ENCODE measurements at places on chromosomes 16 and 17.

DNA sequence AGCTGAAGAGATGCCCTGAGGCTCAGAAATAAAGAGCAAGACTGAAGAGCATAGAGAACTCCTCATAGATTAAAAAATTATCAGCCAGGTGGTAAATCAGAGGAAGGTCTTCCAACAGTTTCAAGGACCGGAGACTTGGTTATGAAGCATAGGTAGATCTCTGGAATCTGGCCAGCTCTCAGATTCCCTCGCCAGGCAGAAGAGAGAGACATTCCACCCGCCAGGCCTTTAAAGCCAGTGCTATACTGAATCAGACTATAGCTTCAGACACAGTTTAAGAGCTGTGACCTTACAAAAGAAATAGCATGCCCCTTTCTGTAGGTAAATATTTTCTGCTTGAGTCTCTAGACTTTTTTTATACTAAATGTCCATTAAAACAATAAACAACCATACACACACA is 70.3 kb downstream of the NFATC3 start:
- no peak for DNase-seq

DNA sequence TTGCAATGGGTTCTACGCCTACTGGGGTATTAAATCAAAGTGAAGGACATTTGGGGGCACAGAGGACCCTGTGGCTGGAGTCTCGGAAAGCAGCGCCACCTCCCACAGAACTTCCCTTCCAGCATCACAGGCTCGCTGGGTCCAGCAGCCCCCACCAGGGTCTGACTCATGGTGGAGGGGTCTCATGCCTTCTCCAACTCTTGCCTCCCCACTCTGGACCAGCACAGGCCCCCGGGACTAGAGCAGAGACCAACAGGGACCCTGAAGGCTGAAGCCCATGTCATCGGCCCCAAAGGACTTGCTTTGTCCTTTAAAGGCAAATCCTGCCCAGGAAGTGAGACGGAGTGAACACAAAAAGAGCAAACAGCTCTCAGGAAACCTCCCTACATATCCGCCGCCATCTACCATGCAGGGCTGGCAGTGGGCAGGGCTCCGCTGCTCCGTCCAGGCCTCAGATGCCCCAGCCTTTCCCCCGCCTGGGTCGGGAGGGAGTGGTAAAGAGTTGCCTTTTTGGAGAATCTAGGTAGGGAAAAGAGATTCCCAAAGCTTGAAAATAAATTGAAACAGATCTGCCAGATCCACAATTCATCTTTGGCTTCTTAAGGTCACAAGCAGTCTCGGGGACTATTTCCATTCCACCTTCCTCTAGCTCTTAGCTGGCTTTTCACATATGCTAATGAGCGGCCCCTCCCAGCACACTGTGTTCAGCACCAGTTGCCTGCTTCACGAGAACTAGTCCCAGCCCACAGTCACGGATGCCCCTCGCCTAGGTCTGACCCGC is 2.1 kb upstream of the GPRC5C start:
- DNase-seq = no peak

- no peak for DNase-seq
Measured at GRCh38 chr17:31511195-31511578, 119.7 kb downstream of the RAB11FIP4 start.

GRCh38 chr17:1089915-1090314 is 89.9 kb downstream of the ABR start:
- DNase-seq = no peak

DNA sequence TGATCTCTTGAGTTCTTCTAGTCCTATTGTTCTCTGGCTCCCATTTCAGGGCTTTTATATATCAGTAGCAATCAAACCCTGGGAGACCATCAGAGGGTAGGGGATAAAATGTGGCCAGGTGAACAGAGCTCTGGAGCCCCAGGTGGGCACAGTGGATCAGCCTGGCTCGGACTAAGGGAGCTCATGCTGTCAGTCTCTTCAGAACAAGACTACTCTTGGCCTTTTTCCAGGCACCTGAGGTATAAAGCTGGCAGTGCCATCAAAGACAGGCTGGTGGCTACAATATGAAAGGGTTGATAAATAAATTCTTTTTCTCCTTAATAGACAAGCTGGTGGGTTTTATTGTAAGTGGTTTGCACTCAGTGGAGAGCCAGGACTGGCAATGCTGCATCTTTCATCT is 160.0 kb upstream of the CCL2 start:
- DNase-seq = no peak

GRCh38 chr17:82865274-82865673 is 25.5 kb upstream of the ZNF750 start:
- DNase-seq = no peak

- no peak for DNase-seq
Measured at GRCh38 chr16:83727018-83727417, 80.8 kb upstream of the HSBP1 start.

DNA sequence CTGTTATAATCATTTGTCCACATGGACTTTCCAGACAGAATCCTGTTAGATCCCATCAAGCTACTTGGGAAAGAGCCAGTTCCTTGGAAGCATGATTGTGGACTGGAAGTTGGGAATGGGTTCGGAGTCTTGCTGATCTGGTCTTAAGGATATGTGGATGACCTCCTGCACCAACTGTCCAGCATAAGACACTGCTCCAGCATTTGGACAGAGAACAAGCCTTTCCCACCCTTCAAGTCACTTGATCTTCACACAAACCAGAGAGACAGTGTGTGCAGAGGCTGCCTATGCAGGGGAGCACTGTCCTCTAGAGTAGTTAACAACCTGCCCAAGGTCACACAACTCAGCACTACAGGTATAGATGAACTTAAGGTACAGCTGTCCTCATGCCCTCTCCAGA is 5.8 kb upstream of the MT1B start:
- DNase-seq = no peak

GRCh38 chr17:27466376-27466742 is 10.1 kb downstream of the KSR1 start:
- DNase-seq = no peak

- DNase-seq = no peak
Measured at GRCh38 chr17:27473190-27473747, 17.0 kb downstream of the KSR1 start.

DNA sequence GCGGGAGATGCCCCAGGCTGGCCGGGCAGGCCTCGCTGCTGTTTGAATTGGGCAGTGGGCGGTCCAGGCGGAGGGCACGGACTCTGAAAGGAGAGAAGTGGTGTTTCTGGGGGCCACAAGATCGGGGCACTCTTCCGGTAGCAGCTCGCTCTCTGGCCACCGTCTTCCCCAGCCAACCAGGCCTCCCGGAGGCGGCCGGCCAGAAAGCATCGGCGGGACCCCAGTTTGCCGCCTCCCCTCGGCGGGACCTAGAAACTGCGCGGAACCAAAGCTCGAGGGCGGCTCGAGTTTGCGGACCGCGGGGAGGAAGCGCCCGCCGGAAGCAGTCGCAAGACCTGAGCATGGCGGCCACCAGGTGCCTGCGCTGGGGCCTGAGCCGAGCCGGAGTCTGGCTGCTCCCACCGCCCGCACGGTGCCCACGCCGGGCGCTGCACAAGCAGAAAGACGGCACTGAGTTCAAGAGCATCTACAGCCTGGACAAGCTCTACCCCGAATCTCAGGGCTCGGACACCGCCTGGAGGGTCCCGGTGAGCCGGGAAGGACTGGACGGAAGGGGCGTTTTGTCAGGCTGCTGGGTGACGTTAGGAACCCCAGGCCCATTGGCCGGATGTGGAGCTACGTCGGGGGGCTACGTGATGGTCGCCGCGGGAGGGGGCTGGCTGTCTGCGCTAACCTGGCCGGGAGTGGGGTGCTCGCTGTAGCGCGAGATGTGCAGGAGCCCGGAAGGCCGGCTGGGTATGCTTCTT is at the start of gene MRPL58:
Gene MRPL58 (plus strand): TSS at position 325 of the 746 bp plus-strand sequence. CDS start 17 bp downstream, at position 342.
- peak; percentile 83 for DNase-seq

GRCh38 chr17:74295625-74296547 is 21.9 kb downstream of the DNAI2 start:
- no peak for DNase-seq

DNA sequence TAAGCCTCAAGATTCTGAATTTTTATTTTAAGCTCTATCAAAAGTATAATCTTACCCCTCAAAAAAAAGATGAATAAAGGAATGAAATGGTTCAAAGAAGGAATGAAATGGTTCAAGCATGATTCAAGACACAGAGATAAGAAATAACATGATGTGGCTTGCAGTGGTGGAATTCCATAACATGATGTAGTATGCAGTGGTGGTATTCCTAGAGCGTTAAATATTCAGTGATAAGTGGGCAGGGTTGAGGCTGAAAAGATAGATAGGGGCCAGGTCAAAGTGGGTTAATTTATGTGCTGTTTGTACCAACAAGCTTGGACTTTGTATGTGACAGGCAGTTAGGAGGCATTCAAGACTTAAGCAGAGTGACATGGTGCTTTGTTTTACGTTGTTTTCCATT is 29.6 kb downstream of the TNRC6A start:
- no peak for DNase-seq

GRCh38 chr16:48961546-48961945 is 320.1 kb downstream of the CBLN1 start:
- no peak for DNase-seq

DNA sequence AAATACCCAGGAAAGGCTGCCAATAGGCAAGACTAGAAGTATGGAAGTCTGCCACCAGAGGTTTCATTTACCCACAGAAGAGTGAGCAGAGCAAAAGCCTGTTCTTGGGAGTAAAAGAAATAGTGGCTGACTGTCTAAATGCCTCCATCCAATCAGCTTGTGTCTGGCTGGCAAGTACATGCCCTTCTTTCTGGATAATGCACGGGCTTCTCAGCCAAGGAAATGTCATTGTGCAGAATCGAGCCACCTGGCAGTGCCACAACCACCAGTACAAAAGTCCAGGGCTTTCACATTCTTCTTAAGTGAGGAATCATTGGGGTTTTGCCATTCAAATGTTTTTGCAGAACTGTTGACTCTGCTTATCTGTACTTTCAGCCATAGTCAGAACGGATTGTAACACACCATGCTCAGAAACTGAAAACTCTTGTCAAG is 10.1 kb upstream of the ERCC4 start:
- DNase-seq = no peak

GRCh38 chr16:53529513-53529912 is 26.5 kb upstream of the AKTIP start:
- DNase-seq = no peak

DNA sequence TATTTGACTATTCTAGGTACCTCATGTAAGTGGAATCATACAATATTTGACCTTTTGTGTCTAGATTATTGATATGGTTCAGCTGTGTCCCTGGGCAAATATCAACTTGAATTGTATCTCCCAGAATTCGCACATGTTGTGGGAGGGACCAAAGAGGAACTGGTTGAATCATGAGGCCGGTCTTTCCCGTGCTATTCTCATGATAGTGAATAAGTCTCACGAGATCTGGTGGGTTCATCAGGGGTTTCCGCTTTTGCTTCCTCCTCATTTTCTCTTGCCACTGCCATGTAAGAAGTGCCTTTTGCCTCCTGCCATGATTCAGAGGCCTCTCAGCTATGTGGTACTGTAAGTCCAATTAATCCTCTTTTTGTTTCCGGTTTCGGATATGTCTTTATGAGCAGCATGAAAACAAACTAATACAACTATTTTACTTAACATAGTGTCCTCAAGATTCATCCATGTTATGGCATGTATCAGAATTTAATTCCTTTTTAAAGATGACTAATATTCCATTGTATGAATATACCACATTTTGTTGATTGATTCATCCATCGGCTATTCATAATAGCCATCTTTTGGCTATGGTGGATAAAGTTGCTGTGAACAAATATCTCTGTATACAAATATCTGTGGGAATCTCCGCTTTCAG is 129.1 kb downstream of the FTO start:
- no peak for DNase-seq

DNA sequence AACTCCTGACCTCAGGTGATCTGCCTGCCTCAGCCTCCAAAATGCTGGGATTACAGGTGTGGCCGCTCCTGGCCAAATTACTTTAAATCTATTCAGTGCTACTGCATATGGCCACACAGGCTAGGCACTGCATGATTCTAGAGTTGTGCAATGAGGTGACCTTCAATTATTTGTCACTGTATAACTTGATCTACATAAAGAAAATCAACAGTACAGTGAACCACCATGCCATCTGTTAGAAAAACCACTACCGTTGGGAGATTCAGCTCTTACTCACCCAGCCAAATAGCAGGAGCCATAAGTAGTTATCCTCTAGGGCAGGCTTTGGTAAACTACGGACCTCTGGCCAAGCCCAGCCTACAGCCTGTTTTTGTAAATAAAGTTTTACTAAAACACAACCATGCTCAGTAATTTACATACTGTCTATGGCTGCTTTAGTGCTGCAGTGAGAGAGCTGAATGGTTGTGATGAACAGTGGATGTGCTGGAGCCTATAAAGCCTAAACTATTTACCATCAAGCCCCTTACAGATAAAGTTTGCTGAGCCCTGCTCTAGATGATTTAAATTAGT is 40.7 kb upstream of the TANC2 start:
- no peak for DNase-seq

DNA sequence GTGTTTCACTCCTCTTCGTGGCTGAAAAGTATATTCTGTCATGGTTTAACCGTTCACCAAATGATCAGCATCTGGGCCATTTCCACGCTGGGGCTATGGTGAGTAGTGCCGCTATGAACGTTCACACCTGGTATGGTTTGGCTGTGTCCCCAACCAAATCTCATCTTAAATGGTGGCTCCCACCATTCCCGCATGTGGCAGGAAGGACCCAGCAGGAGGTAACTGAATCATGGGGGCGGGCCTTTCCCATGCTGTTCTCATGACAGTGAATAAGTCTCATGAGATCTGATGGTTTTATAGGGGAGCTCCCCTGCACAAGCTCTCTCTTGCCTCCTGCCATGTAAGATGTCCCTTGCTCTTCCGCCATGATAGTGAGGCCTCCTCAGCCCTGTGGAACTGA is 45.7 kb upstream of the ZNF469 start:
- no peak for DNase-seq

DNA sequence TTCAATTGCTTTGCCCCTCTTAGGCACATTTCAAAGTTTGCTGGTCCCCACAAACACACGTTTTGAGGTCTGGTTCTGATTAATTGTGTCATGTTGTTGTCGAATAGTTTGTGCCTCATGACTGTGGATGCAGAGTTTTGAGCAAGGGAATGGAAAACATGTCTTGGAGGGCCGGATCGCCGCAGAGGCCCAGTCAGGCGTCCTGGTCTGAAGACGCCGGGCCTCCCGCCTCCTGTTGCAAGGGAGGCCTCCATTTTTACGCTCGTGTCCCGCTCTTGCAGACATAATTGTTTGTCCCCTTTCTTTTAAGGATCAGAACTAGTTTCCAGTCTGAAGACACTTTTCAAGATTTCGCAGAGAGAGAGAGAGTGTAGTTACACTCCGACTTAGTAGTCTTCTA is 3.2 kb downstream of the NTN1 start:
- no peak for DNase-seq

GRCh38 chr16:31472709-31473203 is 804 bp downstream of the TGFB1I1 start:
- DNase-seq = no peak

GRCh38 chr16:48075398-48075797 is 80.4 kb downstream of the ABCC12 start:
- DNase-seq = no peak

Data from renal cortex interstitium (tissue), 15 donors.